ENCODE measurements at places on chromosomes 7 and 10. TPM values are rescaled to one million over a fixed set of nuclear protein-coding genes. Genes with fewer than 3 reads are reported as not detected.

DNA sequence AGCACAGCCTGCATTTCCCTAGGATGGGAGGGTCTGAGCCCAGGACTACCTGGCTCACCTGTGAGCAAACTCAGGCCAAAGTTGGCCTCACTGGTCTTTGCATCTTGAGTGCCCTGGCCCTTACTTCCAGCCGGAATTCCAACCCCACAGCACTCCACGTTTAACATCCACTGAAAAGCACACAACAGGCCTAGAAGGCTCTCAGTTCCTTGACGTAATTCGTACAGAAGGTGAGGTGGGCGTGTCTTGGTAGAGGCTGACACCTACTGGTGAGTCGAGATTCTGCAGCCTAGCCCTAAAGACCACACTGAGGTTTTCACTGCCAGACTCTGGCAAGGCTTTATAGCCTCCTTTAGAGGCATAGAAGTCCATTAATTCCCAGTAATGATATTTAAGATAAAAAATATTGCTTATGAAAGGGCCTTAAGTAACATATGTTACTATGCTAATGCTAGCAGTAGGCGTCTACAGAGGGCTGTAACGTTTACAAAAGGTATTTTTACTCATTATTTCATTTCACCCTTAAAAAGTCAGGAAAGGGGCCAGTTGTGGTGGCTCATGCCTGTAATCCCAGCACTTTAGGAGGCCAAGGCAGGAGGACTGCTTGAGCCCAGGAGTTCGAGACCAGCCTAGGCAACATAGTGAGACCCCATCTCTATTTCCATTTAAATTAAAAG lies 95.8 kb downstream of the HIP1 start:
- H3K4me1 ChIP-seq: no peaks in the 10 kb centered on the region
- DNase-seq: no peak
- no peaks in the 10 kb centered on the region for H3K36me3 ChIP-seq
- H3K27ac ChIP-seq: no peak overlapping the region

- H3K27ac ChIP-seq: no peak overlapping the region
- H3K4me3 ChIP-seq: no peak overlapping the region
- no peaks in the 10 kb centered on the region for H3K4me1 ChIP-seq
- no peaks in the 10 kb centered on the region for H3K27me3 ChIP-seq
Observed at GRCh38 chr7:17556247-17556956, 257.9 kb downstream of the AHR start.

DNA sequence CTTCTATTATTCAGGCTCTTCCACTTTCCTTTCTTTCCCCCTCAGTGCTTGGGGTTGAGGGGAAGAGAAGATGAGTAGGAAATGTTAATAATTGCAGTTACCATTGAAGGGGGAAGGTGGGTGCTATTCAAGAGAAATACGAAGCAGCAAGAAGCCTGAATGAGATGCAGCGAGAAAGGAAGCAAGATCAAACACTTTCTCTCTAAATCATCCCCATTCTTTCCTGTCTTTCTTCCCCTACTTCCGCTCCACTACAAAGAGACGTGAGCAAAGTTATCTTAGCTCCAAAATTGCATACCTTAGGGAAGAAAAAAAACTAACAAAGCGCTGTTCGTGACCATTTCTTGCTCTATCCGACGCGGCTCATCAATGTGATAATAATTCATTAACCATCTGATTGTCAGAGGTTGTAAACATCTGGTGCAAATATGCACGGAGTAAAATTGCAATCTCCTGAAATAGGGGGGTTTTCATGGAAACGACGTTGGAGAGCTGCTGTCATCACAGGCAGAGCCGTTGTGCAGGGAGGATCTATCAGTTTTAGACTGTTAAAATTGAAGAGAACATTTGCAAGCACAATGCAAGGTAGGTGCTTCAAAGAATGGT lies 15.2 kb upstream of the PARD3 start:
- no peak for DNase-seq
- H3K27ac ChIP-seq: no peak overlapping the region
- no peaks in the 10 kb centered on the region for H3K27me3 ChIP-seq

DNA sequence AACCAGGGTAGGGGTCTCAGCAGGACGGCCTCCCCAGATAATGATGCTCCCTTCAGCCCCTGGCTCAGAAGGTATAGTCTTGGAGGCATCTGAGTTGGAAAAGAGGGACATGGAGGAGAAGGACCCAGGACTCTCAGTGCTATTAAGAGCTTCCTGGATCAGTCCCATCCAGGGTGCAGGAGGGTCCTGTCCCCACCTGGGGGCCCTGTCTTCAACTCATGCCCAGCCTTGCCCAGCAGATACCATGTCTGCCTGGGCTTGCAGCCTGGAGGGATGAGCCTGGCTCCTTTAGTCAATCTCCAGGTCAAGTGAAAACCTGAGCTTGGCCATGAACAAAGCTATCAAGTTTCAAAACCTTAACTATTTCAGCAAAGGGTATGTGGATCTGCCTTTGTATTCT lies 67.6 kb downstream of the PRTFDC1 start:
- no peak for DNase-seq
- H3K27me3 ChIP-seq: no peaks in the 10 kb centered on the region
- no peak overlapping the region for H3K4me3 ChIP-seq
- no peaks in the 10 kb centered on the region for H3K36me3 ChIP-seq
- H3K27ac ChIP-seq: no peak overlapping the region

Gene TRIM73
- 5.6 TPM for total RNA-seq

Gene TMUB1
- total RNA-seq: 32.1 TPM

Measured in breast epithelium (tissue), 4 donors.